Left colon (tissue), 2 donors: ENCODE measurements at places on chromosomes 13 and 19.

GRCh38 chr19:16608290-16608739 is 19.7 kb downstream of the MED26 start:
- no peak for DNase-seq

DNA sequence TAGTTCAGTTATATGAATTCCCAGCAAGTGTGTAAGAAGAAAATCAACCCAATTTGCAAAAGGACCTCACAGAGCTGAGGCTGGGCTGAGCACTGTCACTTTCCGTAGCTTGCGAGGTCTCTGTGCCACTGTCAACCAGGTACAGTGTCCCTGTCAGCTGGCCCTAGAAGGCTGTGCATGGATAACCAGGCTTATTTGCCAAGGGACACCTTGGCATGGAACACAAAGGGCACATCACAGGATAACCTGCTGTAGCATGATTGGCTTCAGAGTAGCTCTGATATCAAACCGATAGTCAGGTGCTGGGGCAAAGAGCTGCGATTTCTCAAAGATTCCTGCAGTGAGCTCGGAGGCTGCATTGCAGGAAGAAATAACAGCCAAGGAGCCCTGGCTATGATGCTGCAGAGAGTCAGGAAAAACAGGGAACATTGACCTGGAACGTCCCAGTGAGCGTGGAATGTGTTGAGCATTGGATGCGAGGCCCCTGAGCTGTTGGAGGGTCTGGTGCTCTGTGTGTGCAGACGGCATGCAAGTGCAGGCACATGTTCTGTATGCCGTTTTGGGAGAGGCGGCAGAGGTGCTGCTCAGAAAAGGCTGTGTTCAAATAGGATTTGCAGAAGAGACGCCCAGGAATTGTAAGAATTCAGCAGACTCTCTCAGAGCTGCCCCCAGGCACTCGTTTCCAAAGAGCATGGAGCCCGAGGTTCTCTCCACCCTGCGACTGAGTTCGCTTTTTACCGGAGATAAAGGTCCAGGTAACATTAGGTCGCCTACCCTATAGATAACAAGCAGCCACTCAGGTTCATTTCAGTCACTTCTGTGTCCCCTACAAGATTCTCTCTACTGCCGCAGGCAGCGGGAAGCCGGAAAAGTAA is 213.5 kb upstream of the IRS2 start:
- no peak for DNase-seq

DNA sequence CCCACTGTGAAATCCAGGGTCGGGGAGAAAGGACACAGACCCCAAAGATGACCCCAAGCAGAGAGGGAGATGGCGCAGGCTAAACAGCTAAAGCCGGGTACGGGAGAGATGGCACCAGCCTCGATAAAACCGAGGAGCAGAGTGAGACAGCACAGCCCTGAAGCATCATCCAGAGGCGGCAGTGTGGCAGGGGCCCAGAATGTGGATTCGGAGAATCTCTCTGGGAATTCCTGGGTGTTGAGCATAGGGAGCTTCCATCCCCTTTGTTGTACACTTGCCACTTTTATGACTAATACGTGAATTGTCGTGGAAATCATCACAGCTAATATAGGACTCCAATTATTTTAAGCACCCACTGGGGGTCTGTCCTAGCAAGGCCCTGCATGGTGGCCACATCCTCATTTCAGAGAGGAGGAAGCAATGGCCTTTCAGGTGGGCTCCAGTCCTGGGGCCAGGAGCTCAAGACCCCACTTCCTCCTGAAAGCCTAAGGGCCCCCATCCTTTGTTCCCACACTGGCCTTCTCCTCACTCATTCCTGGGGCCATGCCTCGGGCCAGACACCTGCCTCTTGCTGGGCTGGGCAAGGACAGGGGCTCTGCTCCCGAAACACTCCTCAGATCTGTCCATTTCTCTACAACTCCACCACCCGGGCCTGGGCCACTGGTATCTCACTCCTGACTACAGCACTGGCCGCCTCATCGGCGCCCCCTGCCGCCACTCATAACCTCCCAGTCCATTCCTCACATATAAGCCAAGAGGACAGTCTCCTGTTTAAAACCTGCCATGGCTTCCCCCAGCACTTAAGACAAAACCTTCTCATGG is 29.3 kb upstream of the ATP1A3 start:
- DNase-seq = peak; percentile 30

- DNase-seq = peak; percentile 46
These were observed 4.9 kb downstream of the MBNL2 start for GRCh38 chr13:97226788-97227627.

DNA sequence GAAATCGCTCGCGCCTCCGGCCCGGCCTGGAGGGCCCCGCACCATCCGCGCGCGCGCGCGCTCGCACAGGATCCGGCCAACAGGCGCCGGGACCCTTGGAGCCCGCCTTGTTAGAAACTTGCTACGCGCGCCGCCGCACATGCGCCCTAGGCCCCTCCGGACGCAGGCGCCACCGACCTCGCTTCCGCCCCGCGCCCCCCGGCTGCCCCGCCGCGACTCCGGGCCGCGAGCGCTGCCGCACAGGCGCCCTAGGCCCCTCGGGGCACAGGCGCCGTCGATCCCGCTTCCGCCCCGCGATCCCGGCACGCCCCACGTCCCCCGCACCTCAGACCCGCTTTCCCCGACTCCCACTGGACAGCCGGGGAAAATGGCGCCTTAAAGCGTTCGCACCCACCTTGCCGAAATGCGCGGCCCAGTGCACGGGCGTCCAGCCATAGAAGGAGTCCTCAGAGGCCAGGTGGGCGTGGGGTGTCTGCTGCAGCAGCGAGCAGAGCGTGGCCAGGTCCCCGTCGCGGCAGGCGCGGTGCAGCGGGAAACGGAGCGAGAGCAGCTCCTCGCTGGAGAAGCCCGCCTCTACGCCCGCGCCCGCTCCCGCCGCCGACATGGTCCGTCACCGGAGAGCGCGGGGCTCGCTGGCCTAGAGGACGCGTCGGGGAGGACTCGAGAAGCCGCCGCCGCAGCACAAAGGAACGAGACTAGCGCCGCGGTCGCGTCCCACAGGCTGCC is 375 bp downstream of the ANKRD10 start:
- peak; percentile 65 for DNase-seq

DNA sequence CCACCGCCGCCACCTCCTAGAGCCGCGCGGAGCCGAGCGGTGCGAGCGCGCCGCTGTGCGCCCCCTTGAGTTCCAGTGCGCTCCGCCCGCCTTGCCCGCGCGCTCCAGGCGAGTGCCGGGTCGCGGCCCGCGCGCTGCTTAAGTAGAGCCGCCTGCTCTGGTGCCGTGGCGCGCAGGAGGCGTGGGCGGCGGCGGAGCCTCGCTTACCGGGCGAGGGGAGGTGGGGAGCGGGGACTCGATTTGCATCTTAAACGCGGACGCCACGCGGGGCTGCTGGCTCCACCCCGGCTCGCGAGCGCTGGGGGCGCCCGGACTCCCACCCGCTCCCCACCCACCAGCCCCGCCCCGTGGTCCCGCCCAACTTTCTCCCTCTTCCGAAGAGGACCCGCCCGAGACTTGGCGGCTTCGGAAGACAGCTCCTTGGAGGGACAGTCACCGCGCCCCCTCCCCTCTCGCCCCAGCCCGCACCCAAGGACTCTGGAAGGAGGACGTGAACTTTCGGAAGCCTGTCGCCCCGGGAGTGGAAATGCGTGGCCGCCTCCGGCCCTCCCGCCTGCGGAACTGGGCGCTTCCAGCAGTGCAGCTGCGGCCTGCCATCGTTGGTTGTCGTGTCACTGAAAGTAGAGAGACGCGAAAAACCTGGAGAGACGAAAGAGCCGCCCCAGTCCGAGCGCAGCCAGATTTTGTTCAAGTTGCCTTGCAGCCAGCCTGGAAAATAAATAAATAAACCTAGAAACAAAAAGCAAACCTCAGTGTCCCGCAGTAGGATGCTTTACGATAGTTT is at the start of gene KCTD12:
TSS of gene KCTD12 (minus strand) at position 114 of the 784 bp plus-strand sequence. CDS start 257 bp downstream, outside the sequence.
- peak; percentile 88 for DNase-seq

GRCh38 chr13:113927661-113928581 is 46.0 kb downstream of the C13orf46 start:
- DNase-seq = peak; percentile 32

DNA sequence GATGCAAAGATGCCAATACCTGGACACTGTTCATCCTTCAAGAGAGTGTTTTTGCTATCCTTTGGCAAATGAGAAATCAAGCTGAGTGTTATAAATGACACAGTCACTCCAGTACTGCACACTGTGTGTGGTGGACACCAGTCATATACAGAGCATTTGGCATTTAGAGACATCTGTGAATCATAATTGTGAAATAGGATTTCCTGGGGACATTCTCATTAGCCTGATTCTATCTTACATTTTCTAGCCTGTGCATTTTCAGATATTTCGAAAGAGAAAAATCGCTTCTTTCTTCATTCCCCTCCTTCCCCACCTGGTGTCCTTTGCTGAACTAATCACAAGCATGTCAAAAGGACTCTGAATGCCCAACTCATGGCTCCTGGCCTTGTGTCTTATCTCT is 781.0 kb upstream of the ARGLU1 start:
- no peak for DNase-seq

DNA sequence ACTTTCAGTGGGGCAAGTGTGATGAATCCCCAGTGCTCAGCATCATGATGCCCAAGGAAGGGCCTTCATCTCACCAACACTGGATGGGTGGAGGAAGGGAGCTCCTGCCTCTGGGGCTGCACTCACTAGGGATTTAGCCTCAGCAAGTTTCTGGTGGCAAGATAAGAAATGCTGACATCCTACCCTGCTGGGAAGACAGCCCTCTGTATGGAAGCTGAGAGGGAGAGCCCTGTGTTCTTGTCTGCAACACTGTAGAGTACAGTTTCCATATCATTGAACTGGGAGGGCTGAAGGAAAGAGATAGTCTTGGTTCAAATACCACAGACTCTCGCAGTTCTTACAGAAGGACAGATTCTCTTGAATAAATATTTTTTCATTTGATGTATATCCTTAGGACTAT is 7.3 kb upstream of the ZNF460 start:
- no peak for DNase-seq

DNA sequence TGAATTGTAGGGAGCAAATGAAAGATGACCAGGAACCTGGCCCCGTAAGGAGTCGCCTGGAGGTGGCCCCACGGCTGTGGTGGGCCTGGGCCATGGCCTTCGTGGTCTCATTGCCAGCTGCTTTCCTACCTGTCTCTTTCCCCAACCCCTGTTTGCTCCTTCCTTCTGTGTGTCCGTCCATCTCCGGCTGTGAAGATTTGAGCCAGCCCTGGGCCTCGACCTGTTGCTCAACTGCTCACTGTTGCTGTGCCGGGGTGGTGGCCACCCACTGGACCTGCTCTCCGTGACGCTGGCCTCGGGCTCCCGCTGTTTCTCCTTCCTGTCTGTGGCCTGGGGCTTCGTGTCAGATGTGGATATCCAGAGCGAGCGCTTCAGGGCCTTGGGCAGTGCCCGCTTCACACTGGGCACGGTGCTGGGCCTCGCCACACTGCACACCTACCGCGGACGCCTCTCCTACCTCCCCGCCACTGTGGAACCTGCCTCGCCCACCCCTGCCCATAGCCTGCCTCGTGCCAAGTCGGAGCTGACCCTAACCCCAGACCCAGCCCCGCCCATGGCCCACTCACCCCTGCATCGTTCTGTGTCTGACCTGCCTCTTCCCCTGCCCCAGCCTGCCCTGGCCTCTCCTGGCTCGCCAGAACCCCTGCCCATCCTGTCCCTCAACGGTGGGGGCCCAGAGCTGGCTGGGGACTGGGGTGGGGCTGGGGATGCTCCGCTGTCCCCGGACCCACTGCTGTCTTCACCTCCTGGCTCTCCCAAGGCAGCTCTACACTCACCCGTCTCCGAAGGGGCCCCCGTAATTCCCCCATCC is 8.5 kb downstream of the DBP start:
- DNase-seq = peak; percentile 36

- DNase-seq = no peak
These were observed 420.9 kb upstream of the NBEA start for GRCh38 chr13:34521171-34521570.

- no peak for DNase-seq
These were observed 37.3 kb downstream of the COL4A1 start for GRCh38 chr13:110269509-110270185.

- peak; percentile 57 for DNase-seq
These were observed 134.8 kb downstream of the NUFIP1 start for GRCh38 chr13:44854313-44855060.

DNA sequence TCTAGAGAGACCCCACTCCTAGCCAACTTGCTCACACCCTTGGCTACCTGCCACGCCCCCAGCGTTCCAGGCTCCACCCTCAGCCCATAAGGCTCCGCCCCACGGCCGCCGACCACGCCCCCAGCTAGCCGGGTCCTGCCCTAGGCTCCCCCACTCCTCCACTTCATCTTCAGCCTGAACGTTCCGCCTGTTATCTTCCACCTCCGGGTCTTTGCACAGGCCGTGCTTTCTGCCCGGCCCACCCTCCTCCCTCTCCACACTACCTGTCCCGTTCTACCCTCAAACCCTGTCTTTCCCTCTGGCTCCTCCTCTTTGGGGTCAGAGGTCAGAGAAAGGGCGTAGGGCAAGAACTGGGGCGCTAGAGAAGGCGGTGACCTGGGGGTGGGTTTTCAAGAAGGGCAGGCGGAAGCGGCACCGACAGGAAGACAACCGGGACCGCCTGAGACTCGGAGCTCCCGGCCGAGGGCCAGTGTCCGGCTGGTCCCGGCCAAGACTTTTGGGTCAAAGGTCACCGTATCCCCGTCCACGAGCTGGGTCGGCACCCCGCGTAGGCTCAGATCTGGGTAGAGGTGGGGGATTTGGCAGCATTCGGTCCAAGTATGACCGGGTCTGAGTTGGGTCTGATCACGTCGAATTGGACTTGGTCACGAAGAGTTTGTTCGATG is 2.2 kb downstream of the PDE4C start:
- DNase-seq = peak; percentile 51

DNA sequence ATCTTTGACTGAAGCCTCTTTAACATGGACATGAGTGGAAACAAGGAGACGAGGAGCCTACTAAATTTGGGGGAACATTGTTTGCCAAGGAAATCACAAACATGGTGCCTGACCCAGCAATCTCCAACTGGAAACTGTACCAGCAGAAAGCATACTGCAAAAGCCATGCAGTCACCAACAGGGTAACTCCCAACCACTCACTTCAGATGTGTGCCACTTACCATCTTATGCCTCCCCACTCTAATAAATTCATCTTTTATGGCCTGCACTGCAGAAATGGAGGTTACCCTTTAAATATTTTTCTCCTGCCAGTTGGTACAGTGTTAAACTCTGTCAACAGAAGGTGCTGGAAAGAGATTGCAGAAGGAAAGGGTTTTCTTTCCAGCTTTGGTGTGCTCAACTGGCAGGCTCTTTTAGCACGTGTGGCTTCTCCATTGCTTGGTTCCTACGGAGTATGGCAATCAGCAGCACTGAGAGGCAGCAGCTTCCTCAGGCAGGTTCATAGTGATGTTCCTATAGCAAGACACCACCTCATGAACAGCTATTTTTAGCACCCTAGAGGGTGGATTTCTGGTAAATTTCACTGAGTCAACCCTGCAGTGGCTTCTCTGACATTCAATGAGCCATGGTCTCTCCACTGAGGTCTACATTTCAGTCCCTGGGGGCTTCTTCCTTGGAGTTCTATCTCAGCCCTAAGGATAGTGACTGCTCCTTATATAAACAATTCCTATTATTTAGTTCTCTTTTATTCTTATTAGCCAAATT is 21.4 kb downstream of the MIR17HG start:
- DNase-seq = no peak

DNA sequence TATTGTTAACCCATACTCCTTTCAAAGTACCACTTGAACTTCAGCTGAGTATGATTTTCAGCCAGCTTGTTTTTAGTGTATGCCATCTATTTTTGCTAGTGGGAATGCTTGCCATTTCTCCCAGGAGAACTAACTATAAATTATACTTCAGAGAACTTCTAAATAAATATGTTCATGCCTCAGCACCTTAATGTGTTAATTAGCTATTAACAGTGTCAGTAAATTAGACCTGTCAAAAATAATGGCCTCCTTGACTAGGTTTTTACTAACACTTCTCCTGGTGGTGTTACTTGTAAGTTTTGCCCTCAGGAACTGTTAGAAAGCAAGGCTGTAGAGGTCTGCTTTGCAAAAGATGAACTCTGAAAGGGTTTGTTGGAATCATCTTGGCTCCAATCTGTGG is 4.5 kb downstream of the CLDN10 start:
- no peak for DNase-seq
